ENCODE measurements at places on chromosomes 4 and X. TPM values are rescaled to one million over a fixed set of nuclear protein-coding genes. Genes with fewer than 3 reads are reported as not detected.

The CDS1 gene
- total RNA-seq = 0.56 TPM

GRCh38 chrX:8913655-8914409 is 112.6 kb upstream of the FAM9A start:
- peaks cover 27% of the 10 kb centered on the region for H3K4me1 ChIP-seq
- H3K4me3 ChIP-seq = peak overlapping the region; percentile 17
- H3K36me3 ChIP-seq = no peaks in the 10 kb centered on the region
- no peaks in the 10 kb centered on the region for H3K27me3 ChIP-seq
- H3K27ac ChIP-seq = peak overlapping the region; percentile 51

GRCh38 chr4:119648398-119648797 is 19.8 kb upstream of the PDE5A start:
- no peak overlapping the region for H3K4me3 ChIP-seq
- H3K27me3 ChIP-seq = no peaks in the 10 kb centered on the region
- H3K27ac ChIP-seq = no peak overlapping the region
- H3K36me3 ChIP-seq = no peaks in the 10 kb centered on the region

DNA sequence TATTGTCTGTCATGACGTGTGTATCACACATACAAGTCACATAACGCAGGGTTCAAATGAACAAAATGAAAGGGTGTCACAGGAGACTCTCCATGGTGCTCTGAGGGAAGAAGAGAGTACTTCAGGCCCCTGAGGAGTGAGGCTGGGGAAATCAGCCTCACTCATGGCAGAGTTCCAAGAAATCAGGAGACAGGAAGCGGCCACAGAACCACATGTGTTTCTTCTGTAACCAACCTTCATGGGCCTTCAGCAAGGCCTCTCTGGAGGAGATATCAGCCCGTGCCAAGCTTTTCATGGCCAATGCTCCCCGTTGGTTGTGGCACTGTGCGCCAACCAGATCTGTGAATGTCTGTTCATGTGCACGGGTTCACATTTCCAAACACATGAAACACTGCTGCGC is 76.0 kb downstream of the NAT8L start:
- no peak overlapping the region for H3K4me3 ChIP-seq
- no peaks in the 10 kb centered on the region for H3K36me3 ChIP-seq
- H3K27ac ChIP-seq = no peak overlapping the region
- H3K27me3 ChIP-seq = no peaks in the 10 kb centered on the region
- H3K4me1 ChIP-seq = no peaks in the 10 kb centered on the region
- DNase-seq = no peak

The STK32B gene
- total RNA-seq = 0.08 TPM

The FHIP1A gene
- total RNA-seq = 1.3 TPM

The CLTRN gene
- total RNA-seq = 1.5 TPM

DNA sequence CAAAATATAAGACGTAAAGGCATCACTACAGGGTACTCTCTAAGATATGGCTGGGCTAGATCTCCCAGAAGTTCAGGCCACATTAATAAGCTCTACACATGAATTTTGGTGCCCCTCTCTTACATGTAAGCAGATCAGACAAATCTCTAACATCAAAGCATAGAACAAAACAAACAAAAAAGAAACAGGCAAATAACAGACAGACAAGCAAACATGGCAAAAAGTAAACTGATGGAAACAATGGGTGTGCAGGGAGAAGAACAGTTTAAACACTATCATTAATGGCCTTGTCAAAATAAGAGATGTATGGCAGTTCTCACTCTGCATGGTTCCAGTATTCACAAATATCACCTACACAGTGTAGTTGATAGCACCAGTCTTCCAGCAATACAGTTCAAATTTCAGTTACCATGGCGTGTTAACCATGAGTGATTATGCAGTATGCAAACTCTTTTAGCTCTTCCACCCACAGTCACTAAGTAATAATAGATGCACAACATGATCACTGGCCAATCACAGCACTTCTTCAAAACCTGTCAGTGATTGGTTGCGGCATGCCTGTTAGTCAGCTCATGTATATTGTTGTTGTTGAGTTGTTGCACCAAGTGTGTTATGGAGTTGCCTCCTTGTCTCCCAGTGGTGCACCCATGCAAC is 110.7 kb upstream of the TLR3 start:
- DNase-seq = no peak
- H3K27ac ChIP-seq = no peak overlapping the region
- H3K27me3 ChIP-seq = no peaks in the 10 kb centered on the region
- no peaks in the 10 kb centered on the region for H3K36me3 ChIP-seq
- H3K4me3 ChIP-seq = no peak overlapping the region

The XAGE2 gene
- not detected for total RNA-seq

The SASH3 gene
- total RNA-seq = 9.5 TPM

GRCh38 chrX:123685232-123685631 is 47.6 kb downstream of the THOC2 start:
- peaks cover 2% of the 10 kb centered on the region for H3K36me3 ChIP-seq
- no peaks in the 10 kb centered on the region for H3K27me3 ChIP-seq
- H3K4me1 ChIP-seq = no peaks in the 10 kb centered on the region
- H3K4me3 ChIP-seq = no peak overlapping the region

The ART3 gene
- 0.08 TPM for total RNA-seq
